Kidney capillary endothelial cell (primary cell): ENCODE measurements at places on chromosomes 13 and 19.

GRCh38 chr19:16223746-16224145 is 26.0 kb downstream of the AP1M1 start:
- DNase-seq: no peak

- DNase-seq: no peak
Measured at GRCh38 chr13:23254506-23254905, 73.7 kb downstream of the SGCG start.

GRCh38 chr13:42405665-42406390 is 133.9 kb downstream of the AKAP11 start:
- no peak for DNase-seq

- DNase-seq: no peak
Measured at GRCh38 chr13:105232439-105232838, 1303.0 kb downstream of the EFNB2 start.

DNA sequence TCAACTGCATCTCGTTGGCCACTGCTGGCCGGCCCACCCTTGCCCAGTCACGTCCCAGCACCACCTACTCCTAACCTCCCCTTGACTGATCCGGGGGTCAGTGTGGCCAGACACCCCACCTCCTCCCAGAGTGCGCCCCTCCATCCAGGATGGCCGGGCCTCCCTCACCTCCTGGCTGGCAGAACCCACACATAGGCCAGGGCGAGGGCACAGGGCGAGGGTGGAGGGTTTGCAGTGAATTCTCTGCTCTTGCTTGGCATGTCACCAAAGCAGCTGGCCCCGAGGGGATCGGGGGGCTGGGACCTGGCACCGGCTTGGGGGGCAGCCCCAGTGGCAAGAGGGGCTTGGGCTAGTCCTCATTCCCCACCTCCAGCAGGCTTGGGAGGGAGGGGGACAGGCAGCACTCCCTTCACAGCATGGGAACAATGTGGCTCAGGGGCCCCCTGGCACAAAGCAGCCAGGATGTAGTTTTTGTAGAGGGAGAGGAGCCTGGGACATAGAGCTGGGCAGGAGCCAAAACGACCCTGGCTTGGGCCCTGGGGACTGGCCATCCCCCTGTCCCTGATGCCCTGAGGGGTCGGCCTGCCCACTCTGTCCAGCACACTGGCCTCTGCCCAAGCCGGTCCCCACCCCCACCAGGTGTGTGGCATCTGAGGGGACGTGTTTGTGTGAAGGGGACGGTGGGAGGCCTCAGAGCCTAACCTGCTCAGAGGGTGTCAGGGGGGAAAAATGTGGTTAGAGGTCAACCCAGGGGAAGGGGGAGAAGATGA is 28.5 kb upstream of the ASF1B start:
- DNase-seq: no peak

DNA sequence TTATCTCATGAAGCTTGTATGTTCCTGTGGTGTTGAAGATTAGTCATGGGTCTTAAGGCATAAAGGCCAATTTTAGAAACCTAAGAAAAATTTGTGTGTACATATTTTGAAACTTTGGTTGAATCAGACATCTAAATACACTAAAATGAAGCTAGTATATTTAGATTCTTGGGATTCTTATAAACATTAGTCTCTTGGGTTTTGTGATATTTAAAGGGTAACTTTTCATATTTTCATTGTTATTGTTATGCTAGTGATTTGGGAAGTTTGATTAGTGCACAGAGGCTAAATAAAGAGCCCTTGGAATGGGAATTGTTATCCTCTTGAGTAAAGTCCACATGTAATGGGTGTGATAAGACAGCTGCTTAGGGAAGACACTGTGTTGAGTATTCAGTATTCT is 24.5 kb downstream of the UBA2 start:
- DNase-seq: no peak

DNA sequence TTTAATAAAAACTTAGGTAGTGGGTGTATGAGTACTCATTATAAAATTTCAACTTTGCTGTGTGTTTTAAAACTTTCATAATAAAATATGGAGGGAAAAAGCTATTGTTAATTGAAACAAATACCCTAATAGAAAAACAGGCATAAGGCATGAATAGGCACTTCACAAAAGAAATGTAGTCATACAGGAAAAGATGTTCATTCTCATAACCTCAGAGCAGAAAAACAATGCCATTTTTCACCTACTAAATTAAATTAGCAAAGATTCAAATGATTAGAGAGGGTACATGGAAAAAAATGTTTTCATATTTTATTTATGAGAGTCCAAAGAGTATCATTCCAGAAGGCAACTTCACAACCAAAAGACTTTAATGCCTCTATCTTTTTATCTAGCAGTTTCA is 20.6 kb upstream of the ELF1 start:
- no peak for DNase-seq

DNA sequence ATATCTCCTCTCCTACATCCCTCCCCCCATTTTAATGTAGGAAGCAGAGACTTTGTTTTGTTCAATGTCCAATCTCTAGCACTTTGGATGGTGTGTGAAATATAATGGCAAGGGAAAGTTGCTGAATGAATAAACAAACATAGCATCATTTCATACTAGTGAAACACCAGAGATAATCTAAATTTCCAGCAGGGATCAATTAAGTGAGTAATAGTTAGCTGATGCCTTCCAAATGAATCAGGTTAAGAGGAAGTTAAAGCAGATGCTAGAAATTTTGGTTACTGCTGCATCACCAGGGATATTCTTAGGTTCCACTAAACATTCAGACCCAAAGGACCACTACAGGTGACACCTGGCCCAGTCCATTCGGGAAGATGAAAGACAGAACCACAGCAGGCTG is 8.1 kb downstream of the MRPS31 start:
- no peak for DNase-seq

DNA sequence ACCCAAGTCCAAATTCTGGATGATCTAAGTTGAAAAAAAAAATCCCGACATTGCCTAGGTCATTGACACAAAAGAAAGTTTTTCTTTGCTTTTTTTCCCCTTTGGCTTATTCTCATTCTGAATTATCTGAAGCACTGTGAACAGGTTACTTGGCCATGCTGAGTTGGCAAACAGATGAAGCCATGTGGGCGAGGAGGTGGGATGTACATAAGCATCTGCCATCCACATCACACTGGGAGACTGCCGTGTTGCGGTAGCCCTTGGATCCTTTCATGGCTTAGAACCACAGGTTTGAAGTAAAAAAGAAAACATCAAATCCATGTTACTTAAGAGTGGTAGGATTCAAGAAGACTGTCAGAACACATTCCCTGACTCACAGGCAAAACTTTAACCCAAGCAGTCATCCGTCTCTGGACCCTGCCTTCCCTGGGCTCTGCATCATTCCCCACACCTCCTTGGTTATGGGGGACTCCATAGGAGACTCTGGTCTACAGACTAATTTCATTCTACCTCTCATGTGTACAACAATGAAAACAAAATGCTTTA is 242.5 kb upstream of the SERP2 start:
- no peak for DNase-seq

DNA sequence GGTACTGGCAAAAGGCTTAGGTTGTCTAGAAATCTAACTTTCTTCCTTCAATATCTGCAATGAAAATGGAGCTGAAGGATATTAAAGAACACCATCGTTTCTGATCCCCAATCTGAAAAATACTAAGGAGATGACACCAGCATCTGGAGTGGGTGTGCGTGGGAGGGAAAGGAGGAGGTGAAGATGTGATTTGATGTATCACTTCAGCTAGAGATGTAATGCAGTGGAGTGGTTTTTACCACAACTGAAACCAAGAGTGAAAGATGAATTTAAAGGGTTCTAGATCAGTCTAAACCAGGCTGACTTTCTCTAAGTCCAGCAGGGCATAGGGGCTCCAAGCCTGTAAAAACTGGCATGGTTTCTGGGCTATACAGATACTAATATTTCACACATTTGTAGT is 148.4 kb downstream of the AKAP11 start:
- no peak for DNase-seq

GRCh38 chr19:50510121-50510670 is 795 bp downstream of the JOSD2 start:
- DNase-seq: no peak

DNA sequence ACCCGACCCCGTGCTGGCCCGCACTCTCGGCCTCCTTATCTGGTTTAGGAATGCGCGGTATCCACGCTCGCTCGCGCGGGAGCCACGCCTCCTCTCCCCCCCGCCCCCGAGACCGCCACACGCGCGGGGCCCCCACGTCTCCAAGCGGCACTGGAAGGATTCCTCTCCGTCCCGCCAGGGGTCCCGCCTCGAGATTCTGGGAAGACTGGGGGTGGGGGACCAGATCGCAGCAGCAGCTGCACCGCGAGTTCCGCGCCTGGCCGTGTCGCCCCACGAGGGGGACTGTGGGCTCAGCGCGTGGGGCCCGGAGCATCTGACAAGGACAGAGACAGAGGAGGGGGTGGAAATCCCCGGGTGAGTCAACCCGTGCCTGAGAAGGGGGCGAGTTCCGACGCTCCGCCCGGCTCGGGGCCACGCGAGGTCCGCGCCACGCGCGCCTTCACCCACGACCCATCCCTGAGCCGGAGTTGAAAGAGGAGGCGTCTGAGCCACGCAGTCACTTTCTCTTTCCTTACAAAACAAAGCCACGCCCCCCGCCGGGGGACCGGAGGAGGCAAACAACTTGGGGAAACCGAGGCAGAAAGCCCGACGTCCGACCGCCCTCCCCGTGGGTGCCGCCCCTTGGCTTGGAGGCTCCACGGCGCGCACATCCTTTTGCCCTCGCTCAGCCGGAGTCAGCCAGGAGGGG is 814 bp downstream of the S1PR2 start:
- no peak for DNase-seq

- peak; percentile 94 for DNase-seq
Measured at GRCh38 chr13:76512721-76513145, 373.5 kb downstream of the KCTD12 start.

- DNase-seq: no peak
Measured at GRCh38 chr13:109273326-109273751, 513.0 kb downstream of the IRS2 start.

DNA sequence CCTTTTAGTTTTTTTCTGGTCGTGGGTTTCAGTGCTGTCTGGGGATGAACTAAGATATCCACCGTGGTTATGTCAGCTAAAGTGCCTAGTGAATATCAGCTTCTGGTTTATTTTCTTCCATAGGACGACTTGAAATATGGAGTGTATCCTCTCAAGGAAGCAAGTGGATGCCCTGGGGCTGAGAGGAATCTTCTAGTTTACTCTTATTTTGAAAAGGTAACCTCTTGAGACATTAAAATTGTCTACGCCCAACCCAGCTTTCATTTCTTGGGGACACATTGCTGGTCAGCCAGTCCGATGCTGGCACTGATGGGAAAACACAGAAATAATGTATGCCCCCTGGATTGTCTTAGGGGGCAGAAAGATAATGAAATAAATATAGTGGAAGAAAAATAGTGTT is 1.6 kb downstream of the ZNF431 start:
- DNase-seq: no peak

GRCh38 chr19:47613165-47614020 is 4.5 kb downstream of the BICRA start:
- peak; percentile 68 for DNase-seq

GRCh38 chr13:113043931-113044330 is 61.7 kb upstream of the F7 start:
- no peak for DNase-seq

DNA sequence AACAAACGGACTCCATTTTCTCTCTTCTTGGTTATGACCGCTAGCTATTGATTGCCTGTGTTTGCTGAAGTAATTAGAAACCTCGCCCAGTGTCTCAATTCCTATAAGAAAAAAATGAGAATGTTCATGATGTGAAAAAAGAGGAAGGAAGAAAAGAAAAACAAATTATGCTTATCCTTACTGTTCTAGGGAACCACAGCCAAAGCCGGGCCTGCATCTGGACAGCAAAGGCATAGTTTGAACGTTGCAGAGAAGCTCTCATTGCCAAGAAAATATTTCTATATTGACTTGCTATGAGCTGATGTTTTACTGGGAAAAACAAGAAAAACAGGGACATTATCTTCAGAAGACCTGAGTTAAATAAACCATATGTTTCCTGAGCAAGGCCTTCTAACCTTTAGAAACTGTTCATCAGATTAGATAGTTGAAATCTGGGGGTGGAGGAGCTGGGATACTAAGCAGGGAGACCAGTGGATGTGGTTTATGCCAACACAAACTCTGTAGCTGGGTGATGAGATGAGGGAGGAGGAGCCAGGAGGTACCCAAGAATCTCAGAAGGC is 55.0 kb downstream of the EFNB2 start:
- no peak for DNase-seq

DNA sequence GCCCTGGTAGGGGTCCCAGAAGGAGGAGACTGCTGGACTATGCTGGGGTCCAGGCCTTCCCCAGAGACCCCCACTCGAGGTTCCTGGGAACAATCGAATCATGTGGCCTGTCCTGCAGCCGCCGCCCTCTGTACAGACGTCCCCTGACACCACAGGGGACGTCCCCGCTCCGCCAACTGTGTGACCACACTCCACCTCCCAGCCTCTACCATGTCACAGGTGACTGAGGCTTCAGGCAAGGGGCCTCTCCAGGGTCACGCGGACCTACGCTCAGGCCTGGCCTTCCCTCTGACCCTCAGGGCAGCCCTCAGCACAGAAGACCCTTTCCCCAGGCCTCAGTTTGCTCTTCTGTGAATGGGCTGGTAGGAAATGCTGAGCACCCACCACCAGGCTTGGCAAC is 13.1 kb upstream of the TMEM161A start:
- DNase-seq: no peak

- DNase-seq: no peak
Measured at GRCh38 chr13:112741835-112742570, 52.2 kb downstream of the ATP11A start.

- no peak for DNase-seq
Measured at GRCh38 chr19:39686739-39687138, 17.5 kb upstream of the LGALS14 start.

GRCh38 chr13:50948601-50949000 is 39.0 kb downstream of the RNASEH2B start:
- no peak for DNase-seq

- DNase-seq: no peak
Measured at GRCh38 chr19:3668331-3669081, 31.8 kb downstream of the PIP5K1C start.

GRCh38 chr13:101382086-101382485 is 34.2 kb downstream of the NALCN start:
- no peak for DNase-seq

DNA sequence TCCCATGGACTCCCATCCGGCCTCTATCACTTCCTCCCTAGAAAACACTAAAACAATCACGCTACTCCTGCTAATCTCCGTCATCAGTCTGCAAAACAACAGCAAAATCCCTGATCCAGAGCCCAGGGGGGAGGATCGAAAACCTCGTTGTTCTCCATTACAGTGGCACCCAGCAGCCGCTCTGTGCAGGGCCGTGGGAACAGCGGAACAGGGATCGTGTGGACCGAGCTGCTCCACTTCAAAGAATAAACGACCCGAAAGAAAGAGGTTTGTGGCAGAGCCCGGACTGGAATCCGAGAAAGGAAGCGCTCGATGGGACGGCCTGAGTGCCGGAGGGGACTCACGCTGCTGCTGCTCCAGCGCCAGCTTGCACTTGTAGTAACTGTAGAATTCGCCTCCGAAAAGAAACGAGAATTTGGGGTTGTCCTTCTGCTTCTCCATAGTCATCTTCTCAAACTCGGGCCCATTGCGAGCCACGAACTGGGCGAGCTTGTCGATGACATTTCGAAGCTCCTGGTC is 652 bp downstream of the CHERP start:
- DNase-seq: peak; percentile 48
